Bone marrow (tissue), 2 donors: ENCODE measurements at places on chromosomes 6 and 20.

- DNase-seq = no peak
These were observed 873.5 kb downstream of the EPHA7 start for GRCh38 chr6:92545861-92546260.

- DNase-seq = no peak
These were observed 6.7 kb downstream of the FLOT1 start for GRCh38 chr6:30735668-30736314.

DNA sequence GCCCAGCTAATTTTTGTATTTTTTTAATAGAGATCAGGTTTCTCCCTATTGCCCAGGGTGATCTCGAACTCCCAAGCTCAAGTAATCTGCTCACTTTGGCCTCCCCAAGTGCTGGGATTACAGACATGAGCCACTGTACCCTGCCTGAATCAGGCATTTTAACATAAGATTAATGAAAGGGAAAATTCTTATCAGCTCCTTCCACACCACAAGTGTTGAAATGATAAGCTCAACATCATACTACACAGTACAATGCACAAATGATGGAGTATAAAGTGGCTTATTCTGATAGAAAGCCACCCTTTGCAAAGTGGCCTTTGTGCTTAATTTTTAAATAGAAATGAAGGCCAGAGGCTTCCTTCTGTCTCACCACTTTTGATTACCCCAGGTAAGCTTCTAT, 71.3 kb upstream of the MCHR2 start:
- no peak for DNase-seq

GRCh38 chr20:52200870-52201269, 9.3 kb upstream of the ZFP64 start:
- DNase-seq = no peak

DNA sequence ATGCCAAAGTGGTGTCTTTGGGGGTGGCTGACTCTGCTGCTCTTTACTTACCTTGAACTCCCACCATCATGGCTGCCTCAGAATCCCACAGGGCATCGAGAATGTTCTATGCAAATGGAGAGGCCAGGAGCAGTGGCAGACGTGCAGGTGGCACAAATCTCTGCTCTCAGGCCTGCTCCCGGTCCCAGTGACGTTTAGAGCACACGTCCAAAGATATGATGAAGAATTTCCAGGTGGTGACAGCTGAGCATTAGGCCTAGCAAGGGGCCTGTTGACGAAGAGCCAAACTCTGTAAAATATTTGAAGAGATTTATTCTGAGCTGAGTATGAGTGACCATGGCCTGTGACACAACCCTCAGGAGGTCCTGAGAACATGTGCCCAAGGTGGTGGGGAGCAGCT, 19.0 kb upstream of the UNC93A start:
- DNase-seq = no peak

DNA sequence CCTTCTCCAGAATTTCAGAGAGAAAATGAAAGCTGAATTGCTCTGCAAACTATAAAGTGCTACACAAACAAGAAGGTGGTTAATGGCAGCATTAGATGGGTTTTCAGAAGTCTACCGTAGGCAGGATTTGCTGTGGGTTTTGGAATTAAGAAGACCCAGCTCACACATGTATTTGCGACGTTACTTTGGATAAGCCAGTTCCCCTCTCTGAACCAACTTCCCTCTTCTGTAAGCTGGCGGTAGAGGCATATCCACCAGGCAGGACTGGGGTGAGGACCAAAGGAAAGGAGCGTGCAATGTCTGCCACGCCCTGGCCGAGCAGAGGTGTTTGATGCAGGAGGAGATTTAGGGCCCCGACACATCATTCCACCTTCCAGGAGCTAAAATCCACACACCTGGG, 6.9 kb downstream of the RSPO4 start:
- DNase-seq = no peak

GRCh38 chr6:8110725-8111124, 8.4 kb upstream of the EEF1E1 start:
- DNase-seq = no peak

GRCh38 chr20:38214256-38215193, 46.0 kb downstream of the KIAA1755 start:
- DNase-seq = no peak

GRCh38 chr20:32285621-32286371, 8.3 kb downstream of the KIF3B start:
- peak; percentile 87 for DNase-seq

DNA sequence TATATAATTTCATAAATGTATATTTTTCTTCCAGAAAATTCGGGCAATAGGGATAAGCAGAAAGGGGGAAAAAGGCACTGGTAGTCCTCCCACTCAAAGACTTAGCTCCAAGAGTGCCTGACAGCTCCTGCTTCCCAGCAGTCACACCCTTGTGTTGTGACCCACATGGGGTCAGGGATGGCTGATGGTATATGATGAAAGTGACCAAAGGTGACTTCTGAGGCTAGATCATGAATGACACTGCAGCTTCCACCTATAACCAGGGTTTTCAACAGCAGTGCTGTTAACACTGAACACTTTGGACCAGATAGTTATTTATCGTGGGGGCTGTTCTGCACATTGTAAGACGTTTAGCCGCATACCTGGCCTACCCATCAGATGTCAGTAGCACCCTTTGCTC, 22.3 kb downstream of the FAM50B start:
- DNase-seq = no peak

- DNase-seq = peak; percentile 87
These were observed at the start of gene UST for GRCh38 chr6:148746363-148747144. UST (plus strand) TSS chr6:148747030; CDS start chr6:148747431, 401 bp downstream.

- no peak for DNase-seq
These were observed 37.0 kb upstream of the EMILIN3 start for GRCh38 chr20:41403604-41404003.

- no peak for DNase-seq
These were observed 86.4 kb downstream of the SHLD1 start for GRCh38 chr20:5836569-5836968.

DNA sequence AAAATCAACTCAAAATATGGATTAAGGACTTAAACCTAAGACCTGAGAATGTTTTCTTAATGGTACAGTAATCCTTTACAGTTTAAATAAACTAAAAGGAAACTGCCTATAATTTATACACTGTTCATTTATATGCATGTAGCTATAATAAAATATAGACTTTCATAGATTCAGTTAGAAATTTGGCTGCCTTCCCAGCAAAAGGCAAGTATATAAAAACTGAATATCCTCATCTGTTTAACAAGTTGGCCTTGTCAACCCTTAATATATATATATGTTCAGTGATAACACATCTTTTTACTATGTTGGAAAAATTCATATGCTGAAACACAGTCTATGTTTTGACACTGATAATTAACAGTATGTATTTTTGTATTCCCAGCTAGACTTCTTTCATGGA, 123.1 kb downstream of the GRIK2 start:
- DNase-seq = no peak

DNA sequence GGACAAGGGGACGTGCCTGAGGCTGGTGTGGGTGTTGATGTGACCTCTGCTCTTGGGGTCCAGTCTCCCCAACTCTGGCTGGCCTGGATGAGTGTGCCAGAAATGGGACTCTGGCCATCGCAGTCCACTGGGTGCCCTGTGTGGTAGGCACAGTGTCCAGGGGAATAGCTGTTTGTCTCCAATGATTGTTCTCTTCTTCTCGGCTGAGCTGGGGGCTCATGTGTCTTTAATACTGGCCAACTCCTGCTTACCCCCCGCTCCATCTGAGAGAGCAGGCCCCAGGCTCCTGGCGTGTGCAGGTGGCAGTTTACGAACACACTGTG, 45.0 kb downstream of the RBM38 start:
- no peak for DNase-seq

- DNase-seq = no peak
These were observed 42.0 kb downstream of the TGM2 start for GRCh38 chr20:38123021-38123587.

DNA sequence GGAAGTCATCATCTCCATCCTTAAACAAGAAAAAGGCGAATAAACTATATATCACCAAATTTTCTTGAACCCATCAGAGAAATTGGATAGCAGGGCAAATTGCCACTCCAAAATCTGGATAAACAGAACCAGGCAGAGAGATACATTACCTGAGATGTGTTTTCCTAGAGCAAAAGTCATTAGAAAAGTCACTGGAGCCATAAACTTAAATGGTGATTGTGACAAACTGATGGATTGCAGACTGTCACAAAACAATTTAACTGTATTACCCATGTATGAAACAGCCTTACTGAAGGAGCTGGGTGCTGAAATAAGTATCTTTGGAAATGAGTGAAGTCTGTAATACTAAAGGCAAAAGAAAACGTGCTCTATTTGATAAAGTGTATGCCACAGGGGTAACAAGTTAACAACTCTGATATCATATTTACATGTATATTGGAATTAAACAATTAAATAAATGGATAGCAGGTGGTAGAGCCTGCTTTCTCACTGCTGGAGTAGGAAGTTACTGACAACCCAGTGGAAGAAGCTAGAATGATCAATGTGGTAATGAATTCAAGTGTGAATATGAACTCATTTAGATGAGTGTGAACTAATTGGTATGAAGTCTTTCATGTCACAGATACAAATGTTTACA, 186.9 kb downstream of the LMBRD1 start:
- no peak for DNase-seq

DNA sequence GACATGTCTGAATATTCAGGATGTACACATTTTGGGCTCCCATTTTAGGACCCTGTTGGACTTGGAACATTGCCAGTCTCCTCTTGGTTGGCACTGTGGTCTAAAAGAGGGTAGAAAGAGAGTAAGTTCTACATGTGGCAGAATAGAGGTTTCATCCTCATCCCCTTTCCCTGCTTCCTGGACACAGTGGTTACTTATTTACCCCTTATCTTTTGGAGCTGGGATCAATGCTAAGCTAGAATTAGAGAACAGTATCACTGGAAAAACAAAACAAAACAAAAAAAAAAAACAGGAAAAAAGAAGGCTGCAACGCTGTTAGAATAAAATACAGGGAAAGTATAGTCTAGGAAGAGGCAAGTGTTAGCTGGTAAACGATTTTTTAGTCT, 790.6 kb downstream of the MAFB start:
- DNase-seq = no peak
